ENCODE measurements at places on chromosomes 3 and 15.

- DNase-seq: no peak
Observed at GRCh38 chr15:73601451-73602445, 31.4 kb downstream of the NPTN start.

DNA sequence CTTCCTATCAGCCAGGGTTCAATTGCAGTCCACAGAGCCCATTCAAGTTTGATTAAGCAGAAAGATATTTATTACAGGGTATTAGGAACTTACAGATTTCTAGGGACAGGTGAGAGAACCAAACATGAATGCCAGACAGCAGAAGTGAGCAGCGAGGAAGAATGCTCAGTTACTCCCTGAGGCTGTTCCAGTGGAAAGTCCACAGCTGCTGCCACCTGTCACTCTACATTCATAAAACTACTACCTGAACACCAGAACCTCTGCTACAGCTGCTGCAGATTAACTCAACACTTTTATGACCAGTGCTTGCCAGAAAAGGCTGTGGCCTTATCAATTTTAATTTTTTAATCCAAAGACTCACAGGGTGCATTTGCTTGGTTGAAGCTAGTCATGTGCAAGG lies 325.4 kb upstream of the ONECUT1 start:
- no peak for DNase-seq

DNA sequence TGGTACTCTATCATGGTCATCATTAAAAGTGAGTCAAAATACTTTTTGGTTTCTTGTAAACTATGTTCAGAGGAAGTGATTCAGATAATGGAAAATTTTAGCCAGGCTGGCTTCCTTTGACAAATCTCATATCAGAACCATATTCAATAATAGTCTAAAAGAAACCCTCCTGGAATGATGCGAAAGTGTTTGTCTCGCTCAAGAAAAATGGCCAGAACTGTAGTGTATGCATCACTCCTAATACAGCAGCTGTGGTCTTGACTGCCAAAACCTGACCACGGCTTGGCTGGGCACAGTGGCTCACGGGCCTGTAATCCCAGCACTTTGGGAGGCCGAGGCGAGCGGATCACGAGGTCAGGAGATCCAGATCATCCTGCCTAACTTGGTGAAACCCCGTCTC lies 35.6 kb upstream of the KCNMB2 start:
- no peak for DNase-seq

DNA sequence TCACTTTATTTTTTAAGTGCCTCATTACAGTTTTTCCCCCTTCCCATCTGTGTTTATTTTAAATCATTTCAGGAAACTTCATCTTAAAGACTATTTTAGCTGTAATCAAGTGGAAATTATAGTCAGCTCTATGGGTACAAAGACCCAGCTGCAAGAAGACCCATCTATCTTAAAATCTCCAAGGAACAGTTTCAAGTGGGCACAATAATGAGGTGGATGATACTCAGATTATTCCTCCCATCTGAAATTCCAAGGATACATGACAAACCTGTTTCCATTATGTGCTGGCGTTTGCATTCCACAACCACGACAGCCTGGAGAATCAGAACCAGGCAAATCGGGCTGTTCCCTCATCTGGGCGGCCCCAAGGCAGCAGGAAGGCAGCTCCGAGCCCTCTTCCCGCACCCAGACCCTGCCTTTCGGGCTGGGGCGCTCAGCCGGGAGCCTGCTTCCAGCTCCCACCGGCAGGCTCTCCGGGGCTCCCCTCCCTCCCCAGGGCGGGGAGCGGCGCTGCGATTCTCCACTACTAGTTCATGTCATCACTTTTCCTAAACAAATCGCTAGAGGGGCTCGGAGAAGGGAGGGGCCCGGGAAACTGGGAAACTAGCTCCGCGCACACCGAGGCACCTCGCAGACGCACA lies at the start of gene MGLL:
Gene MGLL, minus strand, starts transcription at position 475 of the 641 bp plus-strand sequence. Its CDS starts 197 bp downstream, at position 278.
- no peak for DNase-seq

DNA sequence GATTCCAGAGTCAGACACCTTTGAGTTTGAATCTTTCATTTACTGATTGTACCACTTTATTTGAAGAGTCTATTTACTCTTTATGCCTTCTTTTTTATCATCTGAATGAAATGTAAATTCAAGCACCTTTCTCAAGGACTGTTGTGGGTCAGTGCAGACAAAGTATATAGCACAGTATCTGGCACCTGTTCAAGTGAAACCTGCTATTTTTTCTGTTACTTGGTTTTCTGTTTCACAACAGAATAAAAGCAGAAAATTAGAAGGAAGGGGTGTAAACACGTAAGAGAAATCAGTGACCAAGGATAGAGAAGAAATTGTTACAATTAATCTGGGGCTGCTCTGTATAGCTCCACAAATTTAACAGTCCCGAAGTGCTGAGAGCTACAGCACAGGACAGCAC lies 357.4 kb downstream of the RSL24D1 start:
- no peak for DNase-seq

DNA sequence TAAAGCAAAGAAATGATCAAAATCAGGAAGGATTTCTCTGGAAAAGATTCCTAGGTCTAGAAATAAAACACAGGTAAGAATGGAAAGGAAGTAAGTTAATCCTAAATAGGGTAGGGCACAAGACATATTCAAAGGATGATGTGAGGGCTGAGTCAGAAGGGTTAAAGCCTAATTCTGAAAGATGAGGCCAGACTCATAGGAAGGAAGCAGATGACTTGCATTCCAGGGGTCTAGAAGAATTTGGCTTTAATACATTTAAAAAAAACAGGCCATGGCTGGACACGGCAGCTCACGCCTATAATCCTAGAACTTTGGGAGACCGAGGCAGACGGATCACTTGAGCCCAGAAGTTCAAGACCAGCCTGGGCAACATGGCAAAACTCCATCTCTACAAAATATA lies 3.2 kb downstream of the SSR3 start:
- DNase-seq: no peak

- DNase-seq: no peak
Observed at GRCh38 chr15:81190922-81191507, 5.7 kb upstream of the IL16 start.

- no peak for DNase-seq
Observed at GRCh38 chr3:39502838-39503145, 35.3 kb downstream of the MOBP start.

- no peak for DNase-seq
Observed at GRCh38 chr3:164897342-164897741, 181.0 kb downstream of the SI start.

DNA sequence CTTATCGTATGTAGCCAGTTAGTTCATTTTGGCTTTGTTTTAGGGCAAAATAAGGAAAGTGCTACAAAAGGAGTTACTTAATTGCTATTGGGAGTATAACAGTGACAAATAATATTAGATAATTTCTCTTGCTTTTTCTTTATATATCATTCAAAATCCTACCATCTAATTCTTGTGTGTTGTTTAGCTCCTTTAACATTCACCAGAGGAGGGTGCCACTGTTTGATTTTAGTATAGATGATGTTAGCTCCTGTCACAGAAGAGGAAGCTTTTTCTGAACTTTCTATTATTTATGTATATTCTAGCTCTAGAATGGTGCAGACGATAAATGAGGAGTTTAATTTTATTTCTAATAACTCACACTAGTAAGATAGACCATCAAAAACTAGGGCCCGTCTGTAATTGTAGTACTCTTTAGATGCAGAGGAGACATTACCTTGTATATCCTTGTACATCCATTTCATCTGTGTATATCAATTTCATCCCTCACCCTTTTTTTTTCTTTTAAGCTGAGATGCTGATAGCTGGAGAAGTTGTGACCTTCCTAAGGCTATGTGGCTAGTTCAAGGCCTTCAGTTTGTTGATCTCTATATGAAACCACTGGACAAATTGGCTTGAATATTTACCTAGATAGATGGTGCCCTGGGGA lies 3.0 kb downstream of the PPM1L start:
- no peak for DNase-seq

- no peak for DNase-seq
Observed at GRCh38 chr3:157156837-157157635, 2.9 kb downstream of the CCNL1 start.

- no peak for DNase-seq
Observed at GRCh38 chr3:29099775-29100174, 181.1 kb upstream of the RBMS3 start.

GRCh38 chr15:64911311-64912186 lies at the start of gene ANKDD1A:
Gene ANKDD1A (plus strand): TSS chr15:64911902. CDS start chr15:64911931, 29 bp downstream.
- DNase-seq: no peak

DNA sequence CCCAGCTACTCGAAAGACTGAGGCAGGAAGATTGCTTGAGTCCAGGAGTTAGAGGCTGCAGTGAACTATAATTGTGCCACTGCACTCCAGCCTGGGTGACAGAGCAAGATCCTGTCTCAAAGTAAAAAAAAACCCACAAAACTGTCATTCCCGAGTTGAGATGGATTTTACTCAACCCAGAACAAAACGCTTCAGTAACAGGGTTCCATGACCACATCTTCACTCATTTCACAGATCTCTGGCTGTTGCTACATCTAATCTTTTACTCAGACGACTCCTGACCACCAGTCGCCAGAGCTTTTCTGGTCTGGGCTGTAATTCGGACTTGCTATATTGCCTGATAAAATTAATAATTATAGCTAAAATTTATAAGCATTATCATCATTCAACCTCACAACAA lies 2.4 kb downstream of the DRD3 start:
- DNase-seq: no peak

DNA sequence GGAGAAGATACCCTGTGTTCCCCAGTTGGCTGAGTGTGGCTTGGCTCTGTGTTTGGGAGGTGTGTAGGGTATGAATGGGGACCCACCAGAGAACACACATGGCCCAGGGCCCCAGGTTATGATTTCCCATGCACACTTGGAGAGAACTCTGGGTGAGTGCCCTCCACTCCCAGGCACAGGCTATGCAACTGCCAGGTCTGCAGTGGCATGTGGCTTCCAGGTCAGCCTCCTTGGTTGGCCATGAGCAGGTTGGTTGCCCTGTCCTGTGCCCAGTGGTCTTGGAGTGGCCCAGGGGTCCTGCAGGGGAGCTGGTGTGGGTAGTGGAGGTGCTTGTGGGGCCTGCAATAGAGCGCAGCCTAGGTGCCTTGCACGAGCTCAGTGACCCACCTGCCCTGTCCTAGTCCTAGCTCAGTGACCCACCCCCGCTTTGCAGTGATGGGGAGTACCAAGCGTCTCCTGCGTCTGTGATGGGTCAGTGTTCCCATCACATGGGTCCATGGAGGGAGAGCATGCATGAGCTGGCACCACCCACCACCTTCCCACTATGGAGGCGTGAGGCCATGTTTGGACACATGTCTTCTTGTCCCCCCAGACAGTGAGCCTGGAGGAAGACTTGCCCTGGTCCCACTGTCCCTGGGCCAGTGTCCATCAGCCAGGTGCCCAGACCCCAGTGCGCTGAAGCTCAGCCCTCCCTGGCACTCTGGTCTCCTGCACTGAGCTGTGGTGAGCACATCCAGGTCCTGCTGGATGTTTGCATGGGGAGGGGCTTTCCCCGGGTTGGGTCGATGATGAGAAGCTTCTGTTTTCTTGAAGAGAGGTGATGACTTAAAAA lies 217.3 kb downstream of the SNRPN start:
- DNase-seq: no peak

- no peak for DNase-seq
Observed at GRCh38 chr3:16059711-16060357, 114.6 kb upstream of the GALNT15 start.

DNA sequence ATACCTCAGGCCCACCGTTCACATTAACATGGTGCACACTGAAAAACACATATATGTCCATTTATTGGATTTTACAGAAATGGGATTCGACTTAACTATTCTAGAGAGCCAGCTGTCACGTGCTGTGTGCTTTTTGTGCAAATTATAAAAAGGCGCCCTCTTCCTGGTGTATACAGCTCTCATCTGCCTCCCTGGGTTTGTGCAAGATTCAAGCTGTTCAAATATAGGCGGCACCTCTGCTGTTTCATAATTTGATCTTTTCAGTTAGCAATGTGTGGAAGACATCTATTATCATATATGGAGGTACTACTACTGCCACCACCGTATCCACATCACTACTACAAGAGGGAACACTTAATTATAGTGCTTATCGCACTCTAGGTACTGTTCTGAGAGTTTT lies 187.6 kb downstream of the EBLN2 start:
- no peak for DNase-seq

DNA sequence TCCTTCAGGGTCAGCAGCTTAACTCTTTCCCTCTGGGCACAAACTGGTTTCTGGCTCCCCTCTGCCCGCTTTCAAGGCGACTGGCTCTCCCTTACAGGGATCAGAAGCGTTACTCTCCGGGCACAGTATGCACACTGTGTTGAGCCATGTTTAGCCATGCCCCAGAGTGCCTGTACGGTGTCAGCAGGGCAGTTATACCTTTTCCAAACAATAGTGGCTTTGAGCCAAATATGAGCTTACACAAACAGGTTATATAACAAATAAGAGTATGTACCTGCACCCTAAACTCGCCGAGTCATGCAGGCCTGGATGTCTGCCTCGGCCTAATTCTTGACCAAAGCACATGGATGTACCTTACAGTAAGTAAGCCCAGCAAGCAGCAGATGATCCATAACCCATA lies 175.6 kb upstream of the ANKRD28 start:
- no peak for DNase-seq

- no peak for DNase-seq
Observed at GRCh38 chr15:64437982-64438381, 22.4 kb upstream of the ZNF609 start.

DNA sequence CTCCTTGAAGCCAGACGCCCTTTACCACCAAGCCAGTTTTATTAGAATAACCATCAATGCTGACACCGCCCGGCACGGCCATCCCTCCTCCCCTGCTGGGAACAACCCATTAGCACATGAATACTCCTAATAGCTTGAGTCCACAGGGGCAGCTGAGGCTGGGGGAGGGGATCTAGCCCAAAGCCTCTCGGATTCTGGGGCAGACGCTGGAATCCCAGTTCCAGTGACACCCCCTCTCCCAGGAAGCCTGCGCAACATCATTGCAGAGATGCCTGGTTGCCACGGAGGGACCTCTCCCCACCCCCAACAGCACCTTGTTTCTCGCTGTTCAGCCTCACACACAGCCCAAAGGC lies 1.2 kb upstream of the LINGO1 start:
- no peak for DNase-seq

DNA sequence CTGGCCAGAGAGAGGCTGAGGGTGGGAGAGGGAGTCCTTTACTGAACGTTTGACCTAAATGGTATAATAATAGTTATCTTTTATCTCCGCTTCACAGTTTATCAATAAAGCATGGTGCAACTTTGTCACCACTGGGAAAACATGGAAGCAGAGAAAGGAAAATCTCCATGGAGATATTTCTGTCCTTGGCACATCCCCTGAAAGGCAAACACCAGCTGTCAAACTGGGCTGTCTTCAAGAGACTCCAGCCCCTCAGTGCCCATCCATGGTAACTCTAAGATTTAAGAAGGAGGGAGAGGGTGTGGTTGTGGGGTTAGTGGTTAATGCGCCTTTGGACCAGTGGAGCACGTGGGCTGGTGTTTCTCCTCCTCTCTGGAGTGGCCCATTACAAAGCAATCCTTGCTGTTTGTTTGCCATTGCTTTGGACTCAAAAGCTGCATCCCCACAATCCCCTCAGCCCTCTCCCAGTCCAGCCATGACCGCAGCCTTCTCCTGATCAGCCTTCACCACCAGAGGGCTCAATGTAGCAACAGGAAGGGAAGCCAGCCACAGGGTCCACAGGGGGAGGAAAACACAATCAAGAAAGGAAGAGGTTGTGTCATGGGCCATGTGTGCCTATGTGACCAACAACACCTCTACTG lies 38.2 kb upstream of the FAM174B start:
- no peak for DNase-seq

- DNase-seq: no peak
Observed at GRCh38 chr15:70387081-70387480, 289.4 kb upstream of the TLE3 start.

Data from activated CD4-positive, CD25-positive, alpha-beta regulatory T cell (primary cell).